Renal cortex interstitium (tissue), 15 donors: ENCODE measurements at places on chromosomes 6 and 20. TPM values are rescaled to one million over a fixed set of nuclear protein-coding genes. Genes with fewer than 3 reads are reported as not detected.

PI16 gene
- polyA plus RNA-seq: 1.1 TPM

RBPJL gene
- polyA plus RNA-seq: not detected

SEL1L2 gene
- polyA plus RNA-seq: not detected

PREX1 gene
- 12.2 TPM for polyA plus RNA-seq

SEMG1 gene
- not detected for polyA plus RNA-seq

OPRM1 gene
- polyA plus RNA-seq: not detected

SUMO4 gene
- polyA plus RNA-seq: 1.7 TPM

AKAP12 gene
- 206 TPM for polyA plus RNA-seq

PNLDC1 gene
- 0.14 TPM for polyA plus RNA-seq

TGM2 gene
- 29.3 TPM for polyA plus RNA-seq

CFAP206 gene
- 2.9 TPM for polyA plus RNA-seq

RPL10A gene
- polyA plus RNA-seq: 2,096 TPM

PRDM1 gene
- 2.4 TPM for polyA plus RNA-seq

CST2 gene
- not detected for polyA plus RNA-seq
